ENCODE measurements at places on chromosomes 6 and 20.

DNA sequence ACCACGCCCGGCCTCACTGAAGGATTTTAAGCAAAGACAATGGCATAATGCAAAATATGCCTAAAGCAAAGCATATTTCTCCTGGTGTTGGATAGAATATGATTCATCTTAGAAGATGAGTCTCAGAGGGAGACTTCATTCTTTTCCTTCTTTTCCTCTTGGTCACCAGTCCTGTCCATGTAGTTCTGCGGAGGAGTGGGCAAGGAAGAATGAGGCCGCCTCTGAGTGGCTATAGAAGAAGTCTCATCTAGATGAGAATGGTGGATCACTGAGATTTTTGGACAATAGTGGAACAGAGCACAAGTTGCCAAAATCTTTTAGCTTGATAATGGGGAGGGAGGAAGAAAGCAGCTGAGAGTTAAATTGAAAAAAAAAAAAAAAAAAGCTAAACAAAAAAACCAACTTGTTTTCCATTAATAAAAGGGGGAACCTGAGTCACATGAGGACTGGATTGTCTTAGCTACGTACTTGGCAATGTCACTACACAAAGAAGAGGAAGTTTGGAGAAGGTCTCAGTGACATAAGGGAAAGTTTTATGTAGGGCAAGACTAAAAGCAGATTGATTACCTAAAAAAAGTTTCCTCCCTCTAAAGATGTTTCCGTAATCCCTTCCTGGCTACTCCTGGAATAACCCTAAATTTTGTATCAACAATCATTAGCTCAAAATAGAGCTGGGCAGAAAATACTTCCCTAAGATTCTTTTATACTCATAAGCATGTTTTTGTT, 6.0 kb downstream of the CD83 start:
- no peak for DNase-seq

- DNase-seq: no peak
These were observed 24.7 kb downstream of the ETV7 start for GRCh38 chr6:36362551-36363370.

DNA sequence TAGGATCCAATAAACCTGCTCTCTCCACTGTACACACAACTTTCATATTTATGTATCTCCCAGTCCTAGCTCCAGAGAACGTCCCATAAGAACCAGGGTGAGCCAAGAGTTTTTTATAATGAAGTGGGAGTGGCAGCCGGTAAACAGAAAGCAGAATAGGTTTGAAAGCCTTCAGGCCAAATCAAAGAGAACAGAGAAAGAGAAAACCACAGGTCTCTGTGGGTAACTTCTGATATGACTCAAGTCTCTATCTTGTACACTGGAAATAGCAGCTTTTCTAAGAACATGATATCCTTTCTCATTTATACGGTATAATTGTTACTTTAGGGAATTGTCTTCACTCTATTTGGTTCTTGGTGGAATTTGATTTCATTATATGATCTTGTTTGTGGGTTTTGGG, 273.6 kb downstream of the PACRG start:
- no peak for DNase-seq

GRCh38 chr20:39706184-39706663, 744.1 kb downstream of the DHX35 start:
- DNase-seq: no peak

- no peak for DNase-seq
These were observed 6.9 kb downstream of the PTK7 start for GRCh38 chr6:43082806-43083655.

GRCh38 chr6:15879371-15880261, 216.8 kb upstream of the DTNBP1 start:
- no peak for DNase-seq

- no peak for DNase-seq
These were observed 18.5 kb downstream of the DST start for GRCh38 chr6:56624046-56624727.

- no peak for DNase-seq
These were observed 37.6 kb downstream of the OR2B6 start for GRCh38 chr6:27994616-27995015.

DNA sequence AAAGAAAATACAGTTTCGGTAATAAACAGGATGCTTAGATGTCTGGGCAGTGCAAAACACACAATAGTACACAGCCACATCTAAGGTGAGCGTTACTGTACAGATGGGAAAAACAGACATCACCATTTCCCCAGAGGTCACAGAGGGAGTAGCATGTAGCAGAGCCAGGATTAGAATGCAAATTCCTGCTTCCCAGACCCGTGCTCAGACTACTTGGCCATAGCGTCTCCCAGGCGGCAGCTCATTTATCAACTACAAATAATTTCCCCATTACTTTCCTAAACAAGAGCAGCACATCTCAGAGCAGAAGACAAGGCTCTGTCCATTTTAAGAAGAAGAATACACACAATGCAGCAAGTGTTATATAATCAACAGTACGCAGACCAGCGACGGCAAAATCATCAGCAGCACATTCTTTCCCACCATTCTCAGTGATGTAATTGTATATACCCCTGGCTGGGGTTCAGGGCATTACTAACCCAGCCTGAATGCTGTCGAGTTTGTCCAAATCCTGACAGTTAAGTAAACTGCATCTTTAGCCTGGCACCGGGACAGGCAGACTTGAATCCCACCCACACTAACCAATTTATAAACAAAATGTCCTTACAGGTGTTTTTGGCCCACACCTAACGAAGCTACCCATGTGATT, 61.9 kb downstream of the CNKSR3 start:
- DNase-seq: no peak

GRCh38 chr6:170345662-170346061, 39.1 kb downstream of the FAM120B start:
- no peak for DNase-seq

DNA sequence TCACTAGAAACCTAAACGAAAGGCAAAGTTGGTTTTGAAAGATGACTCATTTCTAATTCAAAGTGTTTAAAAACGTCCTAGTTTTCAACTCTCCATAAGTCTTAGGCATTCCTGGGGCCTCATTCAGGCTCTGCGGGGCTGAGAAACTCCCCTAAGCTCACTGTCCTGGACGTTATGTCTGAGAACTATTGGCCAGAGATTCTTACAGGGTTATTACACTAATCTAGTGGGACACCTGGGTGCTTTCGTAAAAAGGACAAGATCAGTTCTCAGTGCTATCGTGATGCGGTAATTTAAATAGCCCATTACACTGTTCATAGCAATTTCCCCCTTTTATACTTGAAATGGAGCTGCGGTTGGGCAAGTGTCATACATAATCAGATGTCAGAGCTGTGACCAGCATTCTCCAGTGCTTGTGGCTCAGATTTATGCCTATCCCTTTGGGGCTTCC, 280.9 kb downstream of the QKI start:
- no peak for DNase-seq

DNA sequence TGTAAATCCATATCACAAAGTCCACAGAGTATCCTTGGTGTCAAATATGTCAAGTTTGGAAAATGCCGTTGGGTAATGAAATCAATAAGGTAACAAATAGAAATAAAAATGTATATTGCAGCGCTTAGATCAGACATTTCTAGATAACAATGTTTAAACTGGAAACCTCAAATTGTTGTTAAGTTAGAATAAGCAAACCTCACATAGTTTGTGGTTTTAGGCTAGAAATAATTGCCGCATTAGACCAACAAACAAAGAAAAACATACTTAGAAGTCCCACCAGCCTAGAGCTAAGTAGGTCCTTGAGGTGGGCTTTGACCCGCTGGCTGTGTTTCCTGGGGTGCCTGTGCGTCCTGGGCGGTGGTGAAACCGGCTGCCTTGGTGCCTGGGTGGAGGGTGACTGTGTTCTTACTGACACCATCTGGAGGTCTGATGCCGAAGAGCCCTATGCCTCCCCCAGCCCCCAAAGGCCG, 71.4 kb downstream of the DACT2 start:
- no peak for DNase-seq

DNA sequence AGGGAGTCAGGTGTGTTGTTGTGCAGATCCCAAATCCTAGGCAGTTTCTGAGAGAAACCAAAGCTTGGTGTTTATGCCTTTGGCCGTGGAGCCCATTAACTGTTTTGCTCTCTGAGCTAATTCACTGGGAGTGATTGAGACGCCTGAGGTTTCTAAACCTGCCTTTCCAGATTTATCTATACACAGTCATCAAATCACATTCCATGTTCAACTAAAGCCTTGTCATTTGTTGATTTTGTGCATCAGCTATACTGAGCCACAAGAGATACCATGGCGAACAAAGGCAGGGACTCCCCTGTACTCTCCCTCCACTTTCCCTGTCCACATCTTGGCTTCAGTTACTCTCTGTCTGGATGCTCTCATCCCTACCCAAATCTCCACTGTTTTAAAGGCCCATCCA, 229.7 kb upstream of the PMEPA1 start:
- no peak for DNase-seq

DNA sequence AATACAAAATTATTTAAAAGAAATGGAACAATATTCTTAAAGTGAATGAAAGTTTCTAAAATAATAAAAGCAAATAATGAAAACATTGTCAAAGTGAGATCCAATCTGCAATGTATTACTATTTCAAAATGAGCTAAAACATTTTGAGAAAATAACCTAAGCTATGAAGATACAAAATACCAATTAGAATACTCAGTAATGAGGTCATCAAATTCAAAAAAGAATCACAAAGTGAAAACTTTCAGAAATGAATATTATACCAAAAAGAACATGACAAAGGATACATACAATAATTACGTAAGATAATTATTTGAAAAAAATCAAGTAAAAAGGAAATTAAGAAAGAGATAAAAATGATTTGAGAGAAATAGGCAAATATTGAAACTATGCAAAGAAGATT, 634.5 kb downstream of the EYS start:
- no peak for DNase-seq

DNA sequence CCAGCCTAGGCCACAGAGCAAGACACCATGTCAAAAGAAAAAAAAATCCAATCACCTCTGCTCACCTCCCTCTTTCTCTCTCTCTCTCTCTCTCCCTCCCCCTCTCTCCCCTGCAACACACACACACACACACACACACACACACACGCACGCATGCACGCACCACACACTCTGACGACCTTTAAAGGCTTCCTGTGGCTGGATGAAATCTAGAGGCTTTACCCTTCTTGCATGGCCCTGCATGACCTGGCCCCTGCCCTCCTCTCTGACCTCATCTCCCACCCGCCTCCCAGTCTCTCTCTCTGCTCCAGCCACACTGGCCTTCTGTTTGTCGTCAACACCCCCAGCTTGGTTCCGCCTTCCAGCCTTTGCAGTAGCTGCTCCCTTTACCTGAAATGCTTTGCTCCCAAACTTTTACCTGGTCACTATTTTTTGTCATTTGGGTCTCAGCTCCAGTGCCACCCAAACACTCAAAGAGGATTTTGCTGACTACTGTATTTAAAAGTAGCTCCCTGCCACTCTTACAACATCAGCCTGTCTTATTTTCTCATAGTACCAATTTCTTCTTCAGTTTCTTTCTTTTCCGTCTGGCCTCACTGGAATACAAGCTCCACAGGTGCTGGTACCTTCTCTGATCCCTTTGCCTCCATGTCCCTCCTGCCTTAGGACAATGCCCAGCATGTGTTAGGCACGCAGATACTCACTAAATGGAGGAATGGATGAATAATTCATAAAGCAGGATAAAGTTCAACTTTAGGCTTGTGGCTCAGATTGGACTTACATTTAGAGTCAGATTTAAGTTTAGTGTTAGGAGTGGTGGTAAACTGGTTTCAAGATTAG, 4.3 kb upstream of the LTA start:
- no peak for DNase-seq

GRCh38 chr6:85775883-85776282, 133.2 kb upstream of the SYNCRIP start:
- DNase-seq: no peak

DNA sequence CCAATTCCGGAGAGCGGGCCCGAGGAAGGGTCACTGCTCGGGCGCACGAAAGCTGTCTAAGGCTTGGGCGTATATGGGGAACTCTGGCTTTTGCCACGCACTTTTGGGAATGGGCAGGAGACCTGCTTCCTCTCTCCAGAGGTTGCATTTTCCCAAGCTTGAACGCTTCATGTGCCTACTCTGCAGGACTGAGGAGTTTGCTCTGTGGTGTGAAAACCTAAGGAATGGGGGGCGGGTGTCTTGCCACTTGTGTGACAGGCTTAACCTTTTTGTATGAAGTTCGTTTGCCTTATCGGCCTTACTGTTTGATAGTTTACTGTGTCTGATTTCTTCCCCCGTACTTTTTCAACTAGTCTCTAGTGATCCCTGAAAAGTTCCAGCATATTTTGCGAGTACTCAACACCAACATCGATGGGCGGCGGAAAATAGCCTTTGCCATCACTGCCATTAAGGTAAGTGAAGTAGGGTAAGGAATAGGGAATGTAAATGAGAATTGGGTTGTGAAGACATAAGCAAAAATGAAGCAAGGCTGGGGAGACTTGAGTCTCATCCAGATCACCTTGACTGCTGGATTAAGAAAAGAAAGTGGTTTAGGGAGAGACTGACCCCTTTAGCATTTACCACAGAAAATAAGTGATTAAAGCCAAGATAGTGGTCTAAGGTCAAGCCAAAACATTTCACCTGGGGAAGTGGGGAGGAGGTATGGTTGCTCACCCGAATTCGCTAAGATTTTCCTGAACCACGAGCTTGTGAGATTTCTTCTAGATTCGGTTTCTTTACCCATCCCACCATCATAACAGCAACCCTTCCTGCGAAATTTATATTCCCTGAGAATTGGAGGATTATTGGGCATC, 627 bp downstream of the RPS18 start:
- DNase-seq: no peak

DNA sequence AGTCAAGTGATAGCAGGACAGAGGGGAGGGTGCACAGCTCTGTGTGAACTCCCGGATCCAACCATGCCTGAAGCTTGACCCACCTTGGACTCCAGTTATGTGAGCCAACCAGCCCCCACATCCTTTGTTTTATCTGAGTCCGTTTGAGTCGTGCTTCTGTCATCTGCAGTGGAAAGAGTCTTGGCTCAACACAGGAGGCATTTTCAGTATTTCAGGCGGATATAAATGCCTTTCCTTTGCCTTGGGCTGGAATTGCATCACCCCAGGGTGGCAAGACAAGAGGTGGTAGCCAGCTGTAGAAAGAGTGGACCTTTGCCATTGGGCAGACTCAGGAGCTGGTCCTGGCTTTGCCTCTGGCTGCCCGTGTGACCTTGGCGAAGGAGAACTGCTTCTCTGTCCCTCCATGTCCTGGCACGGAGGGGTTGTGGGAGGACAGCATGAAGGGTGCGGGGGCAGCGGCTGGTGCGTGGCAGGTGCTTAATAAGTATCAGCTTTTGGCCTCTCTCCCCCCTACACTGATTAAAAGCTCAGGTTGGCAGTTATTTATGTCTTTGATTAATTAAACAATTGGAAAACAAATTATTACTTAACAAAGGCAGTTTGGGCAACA, 42.6 kb upstream of the APCDD1L start:
- DNase-seq: no peak

GRCh38 chr6:120556491-120556890, 777.8 kb downstream of the TBC1D32 start:
- no peak for DNase-seq

DNA sequence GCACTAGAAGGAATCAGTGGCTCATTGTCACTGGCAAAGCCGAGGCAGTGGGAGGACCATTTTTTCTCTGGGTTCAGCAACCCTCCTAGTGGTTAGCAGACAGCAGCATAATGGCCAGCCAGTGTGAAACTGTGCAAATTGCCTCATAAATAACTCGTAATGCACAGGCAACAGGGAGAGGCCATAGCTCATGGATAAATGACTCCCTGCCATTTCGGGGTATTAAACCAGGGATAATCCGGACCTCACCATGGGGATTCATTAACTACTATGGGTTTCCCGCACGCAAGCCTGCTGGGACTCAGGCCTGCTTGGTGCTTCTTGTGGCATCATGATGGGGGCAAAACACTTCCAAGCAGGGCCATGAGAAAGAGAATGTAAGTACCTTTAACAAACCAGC, 158.2 kb upstream of the CHD6 start:
- DNase-seq: no peak

GRCh38 chr20:62906209-62906608, 20.1 kb downstream of the DIDO1 start:
- no peak for DNase-seq
